Natural killer cell treated with Interleukin-12 subunit alpha and Interleukin-12 subunit beta and Interleukin-15 and Interleukin-18, amount 100 ng/mL, for 72 hours (primary cell): ENCODE measurements at places on chromosomes 2 and 18. TPM values are rescaled to one million over a fixed set of nuclear protein-coding genes. Genes with fewer than 3 reads are reported as not detected.

Gene FARSB
- total RNA-seq, result 44.5 TPM

Gene ATG4B
- 127 TPM for total RNA-seq

Gene CPLX4
- total RNA-seq, result not detected

Gene UGT1A1
- total RNA-seq, result not detected

Gene ZNF516
- 10.8 TPM for total RNA-seq

Gene DOK6
- total RNA-seq, result not detected

Gene MBD5
- 32.4 TPM for total RNA-seq

Gene POTEJ
- not detected for total RNA-seq

Gene IL1RL2
- total RNA-seq, result 0.19 TPM

Gene LDLRAD4
- total RNA-seq, result 16.3 TPM

GRCh38 chr18:80106482-80107051, 2.5 kb upstream of the ADNP2 start:
- DNase-seq, result no peak

GRCh38 chr18:8847066-8847755, 141.9 kb downstream of the MTCL1 start:
- DNase-seq, result no peak

DNA sequence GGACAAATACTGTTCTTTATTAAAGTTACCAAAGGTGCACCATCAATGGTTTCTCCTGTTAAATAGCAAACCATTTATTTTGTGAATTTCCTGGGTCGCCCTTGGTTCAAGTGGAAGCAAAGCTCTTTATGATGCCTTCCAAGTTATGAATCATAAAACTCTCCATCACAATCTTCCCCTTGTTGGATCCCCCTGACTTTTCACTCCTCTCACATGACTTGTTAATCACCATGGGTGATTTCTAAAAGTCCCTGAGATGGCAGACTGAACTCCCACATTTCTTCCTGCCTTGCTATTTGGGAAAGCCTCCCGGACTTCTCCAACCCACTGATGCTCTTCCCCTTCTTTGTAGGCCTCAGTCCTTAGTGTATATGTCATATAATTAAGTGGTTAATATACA, 176.0 kb downstream of the THADA start:
- no peak for DNase-seq

- no peak for DNase-seq
Observed at GRCh38 chr2:69686813-69687212, 43.3 kb upstream of the AAK1 start.

DNA sequence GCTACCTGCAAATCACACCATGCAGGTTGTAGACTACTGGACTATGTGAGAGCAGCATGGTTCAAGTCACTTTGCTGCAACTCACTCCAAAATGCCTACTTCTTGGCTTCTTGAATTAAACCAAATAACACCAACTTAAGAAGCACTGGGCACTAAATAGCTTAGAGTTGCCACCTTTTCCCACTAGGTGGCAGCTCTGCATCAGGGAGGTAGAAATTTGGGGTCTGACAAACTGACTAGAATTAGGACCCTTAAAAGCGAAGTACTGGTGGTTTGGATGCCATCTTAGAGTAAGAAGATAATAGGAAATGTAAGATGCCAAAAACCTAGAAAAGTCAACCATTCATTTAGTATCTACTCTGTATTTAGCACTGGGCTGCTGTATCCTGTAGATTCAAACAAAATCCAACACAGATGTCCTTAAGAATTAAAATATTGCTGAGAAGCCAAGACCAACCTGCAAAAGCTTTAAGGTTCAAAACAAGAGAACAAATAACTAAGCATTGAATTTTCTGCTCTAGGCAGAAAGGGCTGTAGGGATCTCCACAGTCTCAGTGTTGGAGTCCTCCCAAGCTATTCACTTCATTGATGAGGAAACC, 65.5 kb downstream of the CCBE1 start:
- DNase-seq, result no peak

DNA sequence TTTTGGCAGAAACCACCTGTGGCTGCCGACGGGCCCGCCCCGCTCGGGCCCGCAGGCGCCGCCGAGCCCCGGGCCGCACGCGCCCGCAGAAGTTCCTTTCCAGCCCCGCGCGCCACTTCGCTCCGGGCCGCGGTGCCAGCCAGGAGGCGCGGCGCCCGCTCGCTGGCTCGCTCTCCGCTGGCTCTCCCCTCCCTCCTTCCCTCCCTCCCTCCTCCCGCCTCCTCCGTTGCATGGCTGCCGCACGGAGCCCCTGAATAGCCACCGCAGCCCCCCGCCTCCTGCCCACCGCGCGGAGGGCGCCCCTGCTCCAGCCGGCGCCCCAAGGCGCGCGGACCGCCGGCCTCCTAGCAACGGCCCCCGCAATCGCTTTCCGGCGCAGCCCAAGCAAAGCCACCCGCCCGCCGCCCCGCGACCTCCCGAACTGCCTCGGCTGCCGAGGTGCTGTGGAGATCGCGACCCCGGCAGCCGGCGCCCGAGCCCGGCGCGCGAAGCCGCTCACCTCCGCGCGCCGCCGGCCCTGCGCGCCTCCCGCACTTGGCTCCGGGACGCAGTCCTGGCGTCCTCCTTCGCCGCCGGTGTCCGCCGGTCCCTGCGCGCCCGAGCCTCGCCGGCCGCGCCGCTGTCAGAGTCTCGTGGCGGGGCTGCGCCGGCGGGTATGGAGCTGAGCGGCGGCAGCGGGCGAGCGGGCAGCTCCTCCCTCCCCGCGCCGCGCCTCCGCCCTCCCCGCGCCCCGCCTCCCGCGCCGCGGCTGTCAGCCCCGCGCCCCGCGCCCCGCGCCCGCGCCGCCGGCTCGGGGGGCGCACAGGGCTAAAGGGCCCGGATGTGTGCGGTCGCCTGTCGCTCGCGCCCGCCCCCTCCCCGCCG, at the start of gene ZBTB7C:
Gene ZBTB7C (minus strand): TSS at position 657 of the 864 bp plus-strand sequence.
- no peak for DNase-seq

DNA sequence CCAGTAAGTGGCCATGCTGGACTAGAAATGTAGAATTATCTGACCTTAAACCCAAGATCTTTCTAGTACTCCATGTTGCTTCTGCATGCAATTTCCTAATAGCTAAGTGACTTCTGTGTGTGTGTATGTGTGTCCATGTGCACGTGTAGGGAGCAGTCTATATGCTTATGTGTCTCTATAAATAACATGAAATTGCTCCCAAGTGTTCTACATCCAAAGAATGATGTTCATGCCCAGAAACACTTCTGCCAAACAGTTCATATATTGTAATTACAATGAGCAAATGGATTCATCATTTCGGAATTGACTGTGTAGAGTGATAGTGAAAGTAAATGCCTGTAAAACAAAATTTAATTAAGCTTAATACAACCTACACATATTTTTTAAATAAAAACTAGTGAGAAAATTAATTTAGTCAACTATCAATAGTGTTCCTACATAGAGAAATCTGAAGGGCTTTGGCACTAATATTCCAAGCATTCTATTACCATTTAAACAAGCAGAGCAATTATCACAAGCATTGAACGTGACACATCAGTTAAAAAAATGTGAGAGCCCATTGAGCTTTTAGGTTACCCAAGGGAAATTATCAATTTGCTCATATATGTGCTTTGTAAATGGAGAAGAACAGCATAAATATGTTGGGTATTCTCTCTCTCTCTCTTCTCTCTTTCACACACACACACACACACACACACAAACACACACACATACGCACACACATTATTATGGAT, 1067.4 kb downstream of the CNTNAP5 start:
- DNase-seq, result no peak

DNA sequence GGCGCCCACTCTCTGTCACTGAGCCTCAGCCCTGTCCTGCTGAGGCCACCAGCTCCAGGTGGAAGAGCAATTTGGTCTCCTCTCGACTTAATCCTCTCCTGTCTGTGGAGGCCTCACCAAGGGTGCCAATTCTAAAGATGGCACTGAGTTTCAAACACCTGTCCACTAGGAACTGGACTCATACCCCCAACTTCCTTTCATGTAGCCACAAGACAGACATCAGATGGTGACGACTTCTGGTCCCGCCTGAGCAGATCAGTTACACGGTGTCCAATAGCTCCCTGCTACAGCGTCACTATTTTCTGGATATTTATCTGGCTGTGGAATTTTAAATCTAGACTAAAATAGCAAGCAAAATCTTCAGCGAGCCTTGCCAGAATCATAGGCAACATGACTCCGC, 24.5 kb upstream of the SP5 start:
- DNase-seq, result no peak

DNA sequence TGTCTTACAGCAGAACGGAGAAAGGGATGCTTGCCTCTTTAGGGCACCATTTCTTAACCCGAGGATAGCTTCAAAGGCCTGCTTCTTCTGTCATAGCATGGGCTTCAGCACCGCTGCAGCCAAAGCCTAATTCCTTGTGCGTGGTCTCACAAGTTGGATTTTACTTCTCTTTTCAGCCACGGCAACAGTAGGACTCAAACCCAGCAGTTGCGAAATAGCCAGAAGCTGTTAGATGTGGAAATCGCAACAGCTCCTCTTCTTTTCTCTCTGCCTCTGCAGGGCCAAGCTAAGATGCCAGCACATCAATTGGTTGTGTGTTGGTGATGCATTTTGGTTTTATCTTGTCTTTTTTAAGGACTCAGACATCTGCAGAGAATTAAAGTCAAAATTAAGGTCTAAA, 3.1 kb downstream of the NRXN1 start:
- DNase-seq, result no peak

- DNase-seq, result peak; percentile 52
Observed at GRCh38 chr2:239579524-239580198, 178.8 kb upstream of the HDAC4 start.

- DNase-seq, result no peak
Observed at GRCh38 chr2:52456561-52457377, 1310.8 kb upstream of the CHAC2 start.

GRCh38 chr18:35753306-35753910, 171.9 kb downstream of the GALNT1 start:
- no peak for DNase-seq

- no peak for DNase-seq
Observed at GRCh38 chr2:230684270-230685168, 28.1 kb upstream of the CAB39 start.

DNA sequence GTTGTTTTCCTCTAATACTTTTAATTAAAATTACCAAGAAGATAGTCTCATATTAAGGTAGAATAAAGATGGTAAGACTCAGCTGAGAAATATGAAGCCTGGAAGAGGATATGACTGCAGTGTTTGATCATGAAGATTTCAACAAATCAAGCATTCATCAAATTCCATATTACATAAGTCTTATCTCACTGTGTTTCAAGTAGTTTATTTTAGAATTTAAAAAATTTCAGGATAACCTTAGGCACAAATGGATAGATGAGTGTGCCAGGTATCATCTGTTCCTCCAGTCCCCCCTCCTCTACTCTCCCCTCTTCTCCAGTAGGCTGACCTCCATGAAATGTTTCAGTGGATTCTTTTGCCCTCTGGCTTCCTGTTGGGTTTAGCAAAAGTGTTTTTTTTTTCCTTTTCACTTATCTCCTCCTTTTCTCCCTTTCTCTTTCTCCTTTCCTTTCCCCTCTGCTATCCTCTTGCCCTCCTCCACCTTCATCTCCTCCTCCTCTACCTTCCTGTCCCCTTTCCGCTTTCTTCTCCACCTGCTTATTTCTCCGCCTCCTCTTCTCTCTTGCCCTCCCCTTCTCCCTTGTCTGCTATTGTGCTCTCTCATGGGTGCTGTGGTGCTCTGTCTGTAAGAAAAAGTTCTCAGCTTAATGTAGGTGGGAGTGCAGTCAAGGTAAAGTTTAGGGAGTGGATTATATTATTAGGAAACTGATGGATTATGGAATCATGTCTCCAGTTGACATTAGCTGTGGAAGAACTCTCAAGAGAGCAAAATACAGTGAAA, 72.8 kb downstream of the ABI2 start:
- DNase-seq, result no peak

- no peak for DNase-seq
Observed at GRCh38 chr2:59734743-59735142, 818.7 kb downstream of the BCL11A start.

DNA sequence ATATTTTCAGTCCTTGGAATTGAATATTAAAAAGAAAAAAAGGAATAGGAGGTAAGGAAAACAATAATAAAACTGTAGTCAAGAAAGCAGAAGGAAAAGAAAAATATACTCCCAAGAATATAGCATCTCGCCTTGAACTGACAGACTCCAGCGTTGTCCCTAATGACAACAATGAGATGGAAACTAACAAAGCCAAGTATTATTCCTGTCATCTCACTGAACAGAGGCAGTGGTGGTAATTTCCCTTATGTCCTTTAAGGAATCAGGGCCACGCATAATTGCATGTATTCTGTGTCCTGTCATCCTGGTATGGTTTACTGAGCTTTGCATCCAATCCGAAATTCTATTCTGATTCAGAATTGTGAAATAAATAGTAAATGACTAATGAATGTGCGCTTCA, 158.9 kb downstream of the LRRTM4 start:
- DNase-seq, result no peak

GRCh38 chr2:174247474-174248186, 702 bp downstream of the OLA1 start:
- no peak for DNase-seq

DNA sequence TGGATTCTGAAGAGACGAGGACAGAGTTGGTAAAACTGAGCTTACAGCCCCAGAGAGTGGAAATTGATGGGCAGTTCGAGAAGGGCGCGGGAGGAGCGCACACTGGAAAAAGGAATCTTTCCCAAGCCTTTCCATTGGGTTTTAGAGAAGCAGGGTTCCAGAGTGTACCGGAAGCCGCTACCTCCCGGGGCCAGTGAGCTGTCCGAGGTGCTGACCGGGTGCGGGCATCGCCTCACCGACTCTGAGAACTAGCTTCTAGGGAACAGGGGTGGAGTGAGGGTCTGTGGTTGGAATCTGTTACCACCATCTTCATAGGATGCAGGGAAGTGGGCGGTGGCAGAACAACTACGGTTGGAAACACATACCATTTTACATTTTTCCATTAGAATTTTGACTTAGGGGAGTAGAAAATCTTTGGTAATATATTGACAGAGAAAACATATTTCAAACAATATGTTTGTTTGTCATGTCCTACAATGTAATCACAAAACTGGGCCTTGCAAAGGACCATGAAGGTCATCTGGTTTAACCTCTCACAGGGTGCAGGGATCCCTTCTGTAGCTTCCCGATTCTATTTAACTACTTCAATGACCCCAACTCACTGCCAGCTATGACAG, 724 bp downstream of the NMS start:
- no peak for DNase-seq

- no peak for DNase-seq
Observed at GRCh38 chr2:6341588-6342129, 524.0 kb downstream of the CMPK2 start.

- no peak for DNase-seq
Observed at GRCh38 chr2:208698114-208698513, 291.5 kb downstream of the PTH2R start.

DNA sequence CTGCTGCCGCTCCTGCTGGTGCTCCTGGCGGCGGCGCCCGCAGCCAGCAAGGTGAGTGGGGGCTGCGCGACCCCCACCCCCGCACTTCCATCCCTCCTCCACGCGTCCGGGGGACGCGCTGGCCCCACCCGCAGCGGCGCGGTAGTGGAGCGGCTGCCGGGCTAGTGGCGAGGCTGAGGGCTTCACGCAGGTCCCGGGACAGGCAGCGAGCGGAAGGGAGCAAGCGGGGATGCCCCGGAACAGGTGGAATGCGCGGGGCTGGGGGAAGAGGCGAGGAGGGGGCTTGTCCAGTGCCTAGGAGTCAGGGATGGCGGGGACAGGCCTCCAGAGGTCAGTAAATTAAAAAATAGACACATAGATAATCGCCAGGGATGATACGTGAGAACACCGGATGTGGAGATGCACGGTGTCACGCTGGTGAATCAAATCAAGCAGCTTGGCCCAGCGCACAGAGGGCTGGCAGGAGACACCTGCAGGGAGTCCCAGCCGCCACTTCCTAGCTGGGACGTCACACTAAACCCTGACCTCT, 403 bp downstream of the COL4A3 start:
- no peak for DNase-seq

GRCh38 chr2:222179592-222179991, 119.2 kb downstream of the PAX3 start:
- DNase-seq, result no peak
